Jurkat, Clone E6-1 (cell line): ENCODE measurements at places on chromosomes 11 and 22.
A peak's percentile ranks its signal among the peaks of the same experiment; 100 is the strongest.

- no peak for DNase-seq
These were observed 228.2 kb upstream of the BLID start for GRCh38 chr11:122344215-122344614.

DNA sequence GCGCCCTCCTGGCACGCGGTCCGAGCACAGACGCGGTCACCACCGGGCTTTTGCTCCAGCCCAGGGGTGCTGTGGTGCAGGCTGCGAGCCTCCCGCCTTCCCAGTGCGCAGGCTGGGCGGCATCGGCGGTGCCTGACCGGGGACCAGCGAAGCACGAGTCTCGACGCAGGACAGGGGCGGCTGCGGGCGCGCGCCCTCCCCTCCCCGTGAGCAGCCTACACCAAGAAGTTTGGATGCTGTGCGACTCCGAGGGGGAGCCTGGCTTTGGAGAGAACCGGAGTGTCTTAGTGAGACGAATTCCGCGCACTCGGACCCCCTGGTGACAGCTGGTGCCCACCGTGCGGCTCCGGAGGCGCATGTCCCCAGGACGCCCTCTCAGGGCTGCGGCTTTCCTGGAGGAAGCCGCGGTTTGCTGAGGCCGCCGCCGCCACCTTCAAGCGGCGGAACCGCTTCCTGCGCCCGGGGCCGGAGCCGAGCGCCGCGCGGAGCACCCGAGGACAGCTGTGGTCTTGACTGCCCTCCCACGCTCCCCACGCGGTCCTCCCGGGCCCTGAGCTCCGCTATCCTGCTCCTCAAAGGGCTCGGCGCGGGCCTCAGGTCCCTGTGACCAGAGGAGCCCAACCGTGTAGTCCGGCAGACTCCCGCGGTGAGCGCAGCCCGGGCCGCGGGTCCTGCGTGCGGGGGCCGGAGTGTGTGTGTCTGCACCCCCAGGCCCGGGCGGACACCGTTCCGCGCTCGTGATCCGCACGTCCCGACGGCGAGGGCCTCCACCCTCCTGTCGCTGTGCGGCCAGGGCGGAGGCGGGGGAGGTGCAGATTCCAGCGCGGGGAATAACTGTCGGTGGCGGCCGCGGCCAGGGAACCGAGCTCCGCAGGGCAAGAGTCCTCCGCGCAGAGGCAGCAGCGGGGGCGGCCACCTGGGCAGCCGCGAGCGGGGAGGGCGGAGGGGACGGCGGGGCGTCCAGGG is 1.7 kb downstream of the FGF3 start:
- no peak for DNase-seq

GRCh38 chr11:66443602-66444001 is 5.0 kb upstream of the MRPL11 start:
- DNase-seq = no peak

DNA sequence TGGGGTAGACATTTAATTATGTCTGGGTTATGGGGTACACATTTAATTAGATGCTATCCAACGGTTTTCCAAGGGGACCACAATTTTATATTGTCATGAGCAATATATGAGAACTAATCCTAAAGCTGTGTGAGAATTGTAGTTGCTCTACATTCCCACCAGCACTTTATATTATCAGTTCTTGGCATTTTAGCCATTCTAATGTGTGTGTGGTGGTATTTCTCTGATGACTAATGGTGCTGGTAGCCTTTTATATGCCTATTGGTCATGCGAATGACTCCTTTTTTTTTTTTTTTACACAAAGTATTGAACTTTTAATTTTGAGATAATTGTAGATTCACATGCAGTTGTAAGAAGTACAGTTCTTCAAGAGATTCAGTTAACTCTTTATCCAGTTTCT is 26.2 kb downstream of the TMEM135 start:
- no peak for DNase-seq

DNA sequence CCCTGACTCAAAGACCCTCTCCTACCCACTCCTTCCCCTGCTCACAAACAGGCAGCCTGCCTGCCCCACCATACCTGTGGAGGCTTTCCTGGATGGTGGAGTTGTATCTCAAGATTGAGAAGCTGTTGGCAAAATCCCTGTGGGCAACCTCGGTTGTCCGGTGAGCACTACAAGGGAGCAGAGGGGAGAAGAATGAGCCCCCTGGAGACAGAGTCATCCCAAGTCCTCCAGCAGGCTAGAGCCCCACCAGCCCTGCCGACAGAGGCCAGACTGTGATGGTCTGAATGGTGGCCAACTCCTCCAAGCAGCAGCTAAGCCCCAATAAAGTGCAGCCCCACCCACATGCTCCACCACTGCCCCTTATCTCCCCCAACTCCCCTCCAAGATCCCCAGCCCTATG is 17.5 kb downstream of the TMPRSS13 start:
- DNase-seq = no peak

DNA sequence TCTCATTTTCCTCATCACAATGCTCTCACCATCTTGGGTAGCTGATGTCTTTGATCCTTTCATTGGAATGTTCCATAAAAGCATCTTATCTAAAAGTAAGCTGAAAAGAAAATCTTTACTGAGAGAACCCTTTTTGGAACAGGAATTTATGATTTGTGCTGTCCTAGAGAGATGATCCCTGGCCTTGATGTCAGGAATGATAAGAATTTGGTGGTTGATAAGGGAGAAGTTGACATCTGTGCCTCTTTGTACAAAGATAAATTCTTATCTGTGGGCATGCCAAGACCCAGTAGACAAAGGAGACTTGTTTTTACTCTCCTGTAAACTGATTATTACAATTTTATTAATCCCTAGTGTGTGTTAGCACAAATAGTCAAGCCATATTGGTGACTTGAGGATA is 36.9 kb downstream of the NAALAD2 start:
- no peak for DNase-seq

- no peak for DNase-seq
These were observed 6.9 kb upstream of the SYT8 start for GRCh38 chr11:1827931-1828330.

GRCh38 chr11:36702330-36703054 is 104.5 kb upstream of the RAG2 start:
- peak; percentile 78 for DNase-seq
